Activated CD8-positive, alpha-beta T cell treated with anti-CD3 and anti-CD28 coated beads for 36 hours (primary cell): ENCODE measurements at places on chromosomes 7 and 10. TPM values are rescaled to one million over a fixed set of nuclear protein-coding genes. Genes with fewer than 3 reads are reported as not detected.

- no peak for DNase-seq
These were observed 24.4 kb downstream of the AKR1E2 start for GRCh38 chr10:4850397-4850796.

DNA sequence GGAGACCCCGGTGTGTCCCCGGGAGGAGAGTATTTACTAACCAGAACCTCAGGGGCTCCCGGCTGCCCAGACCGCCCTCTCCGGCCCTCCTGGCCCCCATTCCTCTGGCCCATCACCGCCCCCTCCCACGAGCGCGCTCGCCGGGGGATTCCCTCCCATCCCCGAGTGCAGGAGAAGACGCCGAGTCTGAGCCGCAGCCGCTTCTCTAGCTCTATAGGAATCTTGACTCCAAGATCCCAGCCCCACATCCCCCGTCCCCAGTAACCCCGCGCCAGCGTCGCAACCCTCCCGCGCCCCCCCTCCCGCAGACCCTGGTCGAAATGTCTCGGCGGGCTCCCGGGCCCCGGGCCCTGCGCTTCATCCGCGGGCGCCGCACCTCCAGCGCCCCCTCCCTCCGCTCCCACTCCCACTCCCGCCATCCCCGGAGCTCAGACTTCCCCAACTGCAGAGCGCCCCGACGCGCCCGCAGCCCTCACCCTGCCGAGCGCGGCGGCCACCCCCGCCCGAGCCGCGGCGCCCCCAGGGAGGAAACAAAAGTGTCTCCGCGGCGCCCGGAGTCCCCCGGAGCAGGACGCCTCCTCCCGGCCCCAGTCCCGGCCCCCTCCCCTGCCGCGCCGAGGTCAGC lies 541 bp downstream of the ELMO1 start:
- DNase-seq, result no peak

- no peak for DNase-seq
These were observed 91.8 kb upstream of the KLF14 start for GRCh38 chr7:130825819-130826218.

DNA sequence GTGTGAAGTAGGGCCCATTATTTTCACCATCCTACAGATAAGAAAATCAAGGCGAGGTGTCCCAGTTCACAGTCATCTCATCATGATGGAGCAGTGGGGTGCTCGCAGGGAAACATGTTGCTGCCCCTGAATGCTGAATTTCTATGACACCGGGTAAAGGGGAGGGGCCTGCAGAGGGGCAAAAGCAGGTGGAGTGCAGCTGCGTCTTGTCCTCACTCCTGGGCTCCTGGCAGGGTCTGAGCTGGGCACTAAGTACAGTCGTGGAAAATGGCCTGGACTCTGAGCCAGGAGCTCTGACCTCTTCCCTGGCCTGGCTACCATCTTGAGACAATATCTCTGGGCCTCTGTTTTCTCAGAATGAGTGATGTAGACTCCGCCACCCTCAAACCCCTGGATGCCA lies 253.1 kb upstream of the PITRM1 start:
- DNase-seq, result no peak

DNA sequence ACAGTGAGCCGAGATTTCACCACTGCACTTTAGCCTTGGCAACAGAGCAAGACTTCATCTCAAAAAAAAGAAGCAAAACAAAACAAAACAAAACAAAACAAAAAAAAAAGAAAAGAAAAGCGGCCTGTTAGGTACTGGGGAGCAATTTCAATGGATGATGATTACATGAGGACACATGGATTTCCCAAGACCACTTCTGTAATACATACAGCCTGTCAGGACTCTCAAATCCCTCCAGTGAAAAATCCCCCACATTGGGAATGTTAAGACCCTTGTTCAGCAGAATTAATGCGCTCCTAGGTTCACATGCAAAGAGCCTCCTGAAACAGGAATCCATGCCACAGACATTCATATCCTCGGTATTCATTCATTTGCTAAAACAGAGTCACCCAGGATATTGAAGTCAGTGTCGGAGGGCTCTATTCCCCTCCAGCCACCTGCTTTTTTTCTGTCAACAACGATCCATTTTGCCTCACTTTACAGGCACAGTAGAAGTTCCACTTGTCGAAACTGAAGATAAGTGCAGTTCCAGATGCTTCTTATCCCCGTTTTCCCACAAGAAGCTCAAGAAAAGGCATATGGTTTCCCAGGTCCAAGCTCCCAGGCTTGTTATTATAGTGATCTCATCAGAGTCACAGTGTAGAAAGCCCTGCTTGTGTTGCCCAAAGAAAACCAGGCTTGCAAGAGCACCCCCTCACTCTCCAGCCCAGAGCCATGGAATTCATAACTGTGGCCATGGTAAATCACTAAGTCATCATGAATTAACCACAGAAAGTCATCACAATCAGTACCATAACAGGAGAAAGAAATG lies 20.2 kb downstream of the SLC16A12 start:
- DNase-seq, result no peak

DNA sequence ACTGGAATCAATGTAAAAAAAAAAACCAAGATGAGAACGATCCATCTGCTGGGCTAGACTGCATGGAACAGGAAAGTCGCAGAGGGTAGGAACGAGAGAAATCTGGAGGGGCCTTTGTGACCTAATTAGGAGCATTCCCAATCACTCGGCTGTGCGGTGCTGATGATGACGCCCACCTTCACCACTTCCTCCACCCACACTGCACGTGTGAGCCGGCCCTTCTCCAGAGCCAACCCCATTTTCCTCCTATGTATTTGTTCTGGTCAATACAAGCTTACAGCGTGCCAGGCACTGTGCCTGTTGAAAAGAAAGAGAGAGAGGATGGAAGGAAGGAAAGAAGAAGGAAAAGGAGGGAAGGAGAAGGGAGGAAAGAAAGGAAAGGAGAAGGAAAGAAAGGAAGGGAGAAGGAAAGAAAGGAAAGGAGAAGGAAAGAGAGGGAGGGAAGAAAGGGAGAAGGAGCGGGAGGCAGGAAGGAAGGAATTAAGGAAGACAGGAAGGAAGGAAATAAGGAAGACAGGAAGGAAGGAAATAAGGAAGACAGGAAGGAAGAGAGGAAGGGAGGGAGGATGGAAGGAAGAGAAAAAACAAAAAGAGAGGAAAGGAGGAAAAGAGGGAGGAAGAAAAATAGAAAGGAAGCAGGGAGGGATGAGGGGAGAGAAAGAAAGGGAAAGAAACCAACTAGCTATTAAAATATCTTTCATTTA lies 35.5 kb upstream of the PTF1A start:
- DNase-seq, result no peak

GRCh38 chr7:2402687-2403013 lies 761 bp upstream of the CHST12 start:
- DNase-seq, result no peak

GRCh38 chr10:117934477-117934876 lies 112.3 kb downstream of the RAB11FIP2 start:
- DNase-seq, result no peak

DNA sequence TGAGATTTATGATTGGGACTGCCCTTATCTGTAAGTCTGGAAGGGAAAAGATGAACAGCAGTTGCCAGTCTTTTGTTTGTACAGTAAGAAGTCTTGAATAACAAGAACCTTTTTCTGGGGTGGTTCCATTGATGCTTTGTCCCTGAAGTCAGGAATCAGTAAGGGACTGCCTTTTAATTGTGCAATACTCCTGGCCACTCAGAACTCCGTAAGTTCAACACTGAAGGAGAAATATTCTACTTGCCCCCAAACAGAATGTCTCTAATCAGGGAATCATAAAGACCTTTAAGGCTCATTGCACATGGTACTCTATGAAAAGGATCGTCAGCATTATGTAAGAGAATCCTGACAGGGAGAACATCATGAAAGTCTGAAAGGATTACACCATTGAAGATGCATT lies 361.4 kb downstream of the EXOC4 start:
- no peak for DNase-seq

MCM10 gene
- 65.4 TPM for total RNA-seq

STEAP1B gene
- not detected for total RNA-seq

SPRN gene
- not detected for total RNA-seq

TLX1 gene
- not detected for total RNA-seq

AGR2 gene
- total RNA-seq, result not detected

ATG9B gene
- 14.0 TPM for total RNA-seq

CYP2E1 gene
- 0.43 TPM for total RNA-seq
